ENCODE measurements at places on chromosomes 11 and 22.

- DNase-seq, result no peak
Measured at GRCh38 chr11:31022080-31022479, 347.5 kb downstream of the DCDC1 start.

GRCh38 chr11:2175659-2176058 lies 4.0 kb upstream of the TH start:
- no peak for DNase-seq

- DNase-seq, result no peak
Measured at GRCh38 chr22:37806409-37807333, 1.1 kb upstream of the GCAT start.

- no peak for DNase-seq
Measured at GRCh38 chr11:124405581-124405980, 6.8 kb upstream of the OR8B3 start.

- DNase-seq, result no peak
Measured at GRCh38 chr11:68890490-68891231, 13.0 kb downstream of the MRPL21 start.

GRCh38 chr11:74980634-74981033 lies 8.1 kb upstream of the NEU3 start:
- no peak for DNase-seq

DNA sequence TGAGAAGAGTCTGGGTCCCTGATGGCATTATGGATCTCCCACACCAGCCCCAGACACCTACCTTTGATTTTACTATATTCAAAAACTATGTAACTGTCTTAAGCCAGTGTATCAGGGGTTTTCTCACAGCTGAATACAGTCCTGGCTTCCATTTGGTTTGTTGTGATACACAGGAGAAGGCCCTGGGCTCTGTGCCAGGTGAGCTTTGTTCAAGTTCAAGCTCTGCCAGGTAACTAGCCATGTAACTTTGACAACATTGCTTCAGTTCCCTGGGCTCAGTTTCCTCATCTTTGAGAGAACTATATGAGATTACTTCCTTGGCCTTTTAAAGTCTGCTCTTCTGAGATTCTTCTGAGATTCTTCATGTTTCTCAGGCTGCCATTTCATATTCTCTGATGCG lies 327.5 kb upstream of the TENM4 start:
- DNase-seq, result no peak

DNA sequence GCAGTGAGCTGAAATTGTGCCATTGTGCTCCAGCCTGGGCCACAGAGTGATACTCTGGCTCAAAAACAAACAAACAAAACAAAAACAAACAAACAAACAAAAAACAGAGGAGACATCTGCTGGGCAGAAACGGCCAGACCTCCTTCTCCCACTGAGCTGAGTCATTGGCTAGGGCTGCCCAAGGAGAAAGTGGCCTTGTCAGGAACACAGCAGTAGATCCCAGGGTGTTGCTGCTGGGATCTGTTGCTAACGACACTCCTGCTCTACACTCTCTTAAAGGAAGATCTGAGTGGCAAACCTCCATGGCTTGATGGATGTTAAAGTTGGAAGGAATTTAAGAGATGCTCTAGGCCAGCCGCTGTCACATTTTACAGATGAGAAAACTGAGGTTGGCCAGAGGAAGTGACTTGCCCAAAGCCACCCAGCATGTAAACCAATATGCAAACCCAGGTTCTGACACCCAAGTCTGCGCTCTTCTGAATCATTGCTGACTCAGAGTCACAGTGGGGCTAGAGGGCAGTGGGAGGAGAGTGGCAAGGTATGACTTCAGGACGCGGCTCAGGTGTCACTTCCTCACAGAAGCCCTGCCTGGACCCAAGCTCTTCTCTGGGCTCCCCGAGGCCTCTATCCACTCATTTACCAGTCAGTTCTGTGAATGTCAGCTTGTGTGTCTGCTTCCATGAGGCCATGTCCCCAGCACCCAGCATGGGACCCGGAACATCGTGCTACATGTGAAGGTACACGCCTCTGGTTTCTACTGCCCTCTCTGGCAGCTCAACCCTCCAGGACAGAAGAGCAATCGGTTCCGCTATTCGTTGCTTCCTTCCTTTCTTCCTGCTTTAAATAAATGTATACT lies 11.3 kb upstream of the GDPD5 start:
- DNase-seq, result no peak

- DNase-seq, result no peak
Measured at GRCh38 chr11:8066036-8066910, 14.7 kb upstream of the TUB start.

GRCh38 chr11:91124363-91124762 lies 901.5 kb upstream of the CHORDC1 start:
- no peak for DNase-seq

GRCh38 chr22:38221908-38222796 lies 20.4 kb downstream of the MAFF start:
- no peak for DNase-seq

- no peak for DNase-seq
Measured at GRCh38 chr22:31238057-31238456, 26.0 kb downstream of the LIMK2 start.

GRCh38 chr22:46537946-46538813 lies 760 bp upstream of the CELSR1 start:
- no peak for DNase-seq

Data from NCI-H1436 (cell line).